CD4-positive, CD25-positive, alpha-beta regulatory T cell (primary cell): ENCODE measurements at places on chromosomes 2 and 18.

- DNase-seq = no peak
Measured at GRCh38 chr2:149463328-149464002, 124.1 kb downstream of the MMADHC start.

GRCh38 chr2:62409442-62409841, 96.6 kb downstream of the TMEM17 start:
- DNase-seq = no peak

GRCh38 chr2:178441426-178441825, 9.5 kb downstream of the PRKRA start:
- DNase-seq = no peak

- DNase-seq = no peak
Measured at GRCh38 chr2:224038830-224039079, 331 bp downstream of the SERPINE2 start.

GRCh38 chr2:14615760-14616159, 16.8 kb upstream of the LRATD1 start:
- no peak for DNase-seq

- no peak for DNase-seq
Measured at GRCh38 chr2:177044671-177045070, 167.9 kb upstream of the HNRNPA3 start.

GRCh38 chr2:136530146-136530545, 235.2 kb upstream of the THSD7B start:
- no peak for DNase-seq

DNA sequence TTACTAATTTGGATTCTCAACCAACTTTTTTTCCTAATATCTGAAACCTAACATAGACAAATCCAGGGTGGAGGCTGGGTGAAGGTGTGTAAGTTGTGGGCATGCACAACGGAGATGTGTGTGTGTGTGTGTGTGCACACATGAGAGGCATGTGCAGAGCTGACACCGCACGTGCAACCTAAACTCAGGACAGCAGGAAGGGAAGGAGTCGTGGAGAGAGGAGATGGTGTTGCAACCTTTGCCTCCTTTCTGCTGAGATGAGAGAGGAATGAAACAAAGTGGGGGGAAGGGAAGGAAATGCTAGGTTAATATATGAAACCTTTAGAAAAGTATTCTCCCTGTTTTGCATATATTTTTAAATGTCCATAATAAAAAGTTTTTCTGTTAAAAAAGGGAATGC, 64.7 kb downstream of the KCTD1 start:
- DNase-seq = no peak

DNA sequence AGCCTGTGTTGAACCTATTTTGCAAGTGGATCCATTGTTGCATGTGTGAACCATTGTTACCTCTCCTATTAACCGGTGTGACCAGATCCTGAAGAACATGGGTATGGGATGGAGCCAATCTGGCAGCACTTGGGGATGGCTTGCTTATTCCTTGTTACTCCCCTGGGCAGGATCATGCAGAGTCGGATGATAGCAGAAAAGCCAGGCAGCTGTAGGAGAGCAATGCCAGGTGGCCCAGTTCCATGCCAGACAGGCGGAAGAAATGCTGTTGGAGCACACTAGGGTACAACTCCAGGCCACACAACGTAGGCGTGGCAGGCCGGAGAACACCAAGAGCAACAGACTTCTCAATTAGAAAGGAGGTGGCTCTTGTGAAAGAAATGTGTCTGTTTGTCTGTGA, 16.3 kb upstream of the MYO1B start:
- DNase-seq = no peak

DNA sequence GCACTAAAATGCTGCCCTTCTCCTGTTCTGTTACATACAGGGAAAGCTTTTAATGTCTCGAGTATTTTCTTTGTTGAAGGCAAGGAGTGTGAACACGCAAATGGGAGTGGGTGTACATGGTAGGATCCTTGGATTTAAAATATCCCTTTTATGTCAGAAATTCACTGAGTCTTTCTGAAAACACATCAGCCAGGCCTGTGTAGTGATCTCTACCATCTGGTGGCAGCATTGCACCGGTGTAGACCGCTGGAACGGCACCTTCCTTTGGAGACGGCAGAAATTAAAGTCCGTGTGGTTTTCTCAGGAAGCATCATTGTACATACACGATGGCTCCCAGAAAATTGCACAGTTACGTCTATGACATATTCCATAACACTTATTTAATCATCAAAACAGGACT, 515.8 kb downstream of the GALR1 start:
- no peak for DNase-seq

DNA sequence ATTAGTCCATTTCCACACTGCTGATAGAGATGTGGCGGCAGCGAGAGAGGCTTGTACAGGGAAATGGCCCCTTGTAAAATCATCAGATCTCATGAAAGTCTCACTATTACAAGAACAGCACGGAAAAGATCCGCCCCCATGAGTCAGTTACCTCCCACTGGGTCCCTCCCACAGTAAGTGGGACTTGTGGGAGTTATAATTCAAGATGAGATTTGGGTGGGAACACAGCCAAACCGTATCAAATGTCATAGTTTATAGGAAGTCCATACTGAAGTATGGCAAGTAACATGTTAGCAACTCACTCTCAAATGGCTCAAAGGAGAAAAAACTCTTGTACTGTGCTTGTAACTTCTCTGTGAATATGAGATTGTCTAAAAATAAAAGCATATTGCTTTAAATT, 56.1 kb downstream of the FARP2 start:
- DNase-seq = no peak

- no peak for DNase-seq
Measured at GRCh38 chr2:109379507-109379906, 234.3 kb downstream of the SEPTIN10 start.

GRCh38 chr2:99188357-99188756, 7.4 kb downstream of the MRPL30 start:
- no peak for DNase-seq

- DNase-seq = no peak
Measured at GRCh38 chr2:207482630-207483029, 47.1 kb upstream of the CREB1 start.

DNA sequence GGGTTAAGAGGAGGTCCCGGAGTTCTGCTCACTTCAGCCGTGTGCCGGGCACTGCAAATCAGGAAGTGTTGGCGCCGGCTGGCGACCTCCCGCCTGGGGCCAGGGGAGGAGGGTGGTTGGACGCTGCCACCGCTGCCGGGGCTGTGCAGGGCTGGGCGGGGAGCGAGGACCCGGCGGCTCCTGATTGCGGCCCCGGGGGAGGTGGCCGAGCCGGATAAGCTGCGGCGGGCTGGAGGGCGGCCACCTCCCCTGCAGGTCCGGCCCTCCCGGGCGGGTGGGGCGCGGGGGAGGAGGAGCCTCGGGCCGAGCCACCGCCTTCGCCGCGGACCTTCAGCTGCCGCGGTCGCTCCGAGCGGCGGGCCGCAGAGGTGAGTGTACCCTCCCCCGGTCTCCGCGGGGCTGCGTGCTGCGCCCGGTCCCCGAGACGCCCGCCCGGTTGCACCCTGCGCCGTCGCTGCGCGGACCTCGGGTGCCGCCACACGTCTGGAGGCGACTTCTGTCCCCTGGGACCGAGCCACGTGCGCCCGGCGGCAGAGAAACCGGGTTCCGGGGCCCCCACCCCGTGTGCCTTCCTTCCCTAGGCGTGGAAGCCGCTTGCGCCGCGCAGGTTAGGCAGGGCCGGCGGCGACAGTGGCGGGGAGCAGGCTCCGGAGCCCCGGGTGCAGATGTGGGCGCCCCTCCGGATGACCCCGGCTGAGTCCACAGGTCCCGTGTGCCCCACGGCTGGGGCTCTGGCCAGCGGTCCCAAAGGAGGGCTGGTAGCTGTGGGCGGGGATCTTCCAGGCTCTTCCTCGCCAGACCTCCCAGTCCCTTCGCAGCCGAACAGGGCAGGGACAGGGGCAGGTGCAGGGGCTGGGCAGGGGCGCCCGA, at the start of gene STEAP3:
Gene STEAP3 (plus strand): TSS at position 314 of the 870 bp plus-strand sequence. CDS start 7,179 bp downstream, outside the sequence.
- DNase-seq = no peak

DNA sequence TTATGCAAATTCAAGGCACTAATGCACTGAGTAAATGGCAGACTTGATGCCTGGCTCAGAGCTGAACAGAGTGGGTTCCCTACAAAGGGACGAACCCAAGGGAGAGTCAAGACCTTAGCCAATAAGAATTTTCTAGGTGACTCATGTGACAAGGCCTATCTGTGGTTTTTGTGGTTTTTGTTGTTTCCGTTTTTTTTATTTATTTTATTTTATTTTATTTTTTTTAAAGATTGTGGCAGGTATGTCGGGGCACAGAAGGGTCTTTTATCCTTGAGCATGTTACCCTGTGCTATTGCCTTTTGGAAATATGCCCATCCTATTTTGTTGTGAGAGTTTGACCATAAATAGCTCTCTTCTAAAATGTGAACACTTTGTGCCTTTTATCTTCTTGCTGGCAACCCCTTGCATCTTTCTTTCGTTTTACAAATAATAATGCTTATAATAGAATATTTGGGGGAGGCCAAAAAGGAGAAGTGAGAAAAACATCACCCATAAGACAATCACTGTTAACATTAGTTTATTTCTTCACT, 113.4 kb upstream of the AQP4 start:
- no peak for DNase-seq

- DNase-seq = no peak
Measured at GRCh38 chr18:22314001-22314400, 103.7 kb downstream of the CTAGE1 start.

DNA sequence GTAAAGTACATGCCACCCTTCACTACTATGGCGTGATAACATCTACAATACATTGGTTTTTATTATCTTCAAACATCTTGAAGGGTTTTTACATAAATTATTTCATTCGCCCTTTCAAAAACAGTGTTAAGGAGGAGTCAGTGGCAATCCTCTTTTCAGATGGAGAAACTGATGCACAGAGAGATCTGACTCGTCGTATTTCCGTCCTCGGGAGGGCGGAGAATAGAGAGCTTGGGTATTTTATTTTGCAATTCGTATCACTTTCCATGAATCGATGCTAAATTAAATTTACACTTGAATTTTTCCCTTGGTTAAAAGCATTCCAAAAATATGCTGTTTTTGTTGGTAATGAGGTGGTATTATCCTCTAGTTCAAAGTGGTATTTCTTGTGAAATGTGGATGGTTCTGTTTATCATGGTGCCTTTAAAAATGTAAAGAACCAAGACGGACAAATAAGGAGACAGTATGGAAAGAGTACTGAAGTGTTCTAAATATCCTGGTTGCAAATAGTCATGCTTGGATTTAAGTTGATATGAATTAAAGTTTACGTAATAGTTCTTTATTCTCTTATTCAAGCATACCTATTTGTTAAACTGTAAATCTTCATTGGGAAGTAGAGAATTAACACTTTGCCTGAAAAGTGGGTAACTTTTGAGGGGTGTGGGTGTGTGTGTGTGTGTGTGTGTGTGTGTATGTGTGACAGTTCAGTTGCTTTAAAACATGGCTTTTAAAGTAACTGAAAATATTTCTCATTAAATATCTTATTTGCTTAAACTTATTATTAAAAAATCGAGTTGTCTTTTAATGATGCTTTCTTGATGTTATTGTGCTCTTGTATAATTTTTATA, 5.6 kb downstream of the PHLPP1 start:
- DNase-seq = no peak

- no peak for DNase-seq
Measured at GRCh38 chr2:205644018-205644417, 38.3 kb upstream of the NRP2 start.

GRCh38 chr2:58479535-58480140, 238.5 kb upstream of the FANCL start:
- no peak for DNase-seq

- DNase-seq = no peak
Measured at GRCh38 chr18:51562866-51563265, 365.4 kb upstream of the MEX3C start.

DNA sequence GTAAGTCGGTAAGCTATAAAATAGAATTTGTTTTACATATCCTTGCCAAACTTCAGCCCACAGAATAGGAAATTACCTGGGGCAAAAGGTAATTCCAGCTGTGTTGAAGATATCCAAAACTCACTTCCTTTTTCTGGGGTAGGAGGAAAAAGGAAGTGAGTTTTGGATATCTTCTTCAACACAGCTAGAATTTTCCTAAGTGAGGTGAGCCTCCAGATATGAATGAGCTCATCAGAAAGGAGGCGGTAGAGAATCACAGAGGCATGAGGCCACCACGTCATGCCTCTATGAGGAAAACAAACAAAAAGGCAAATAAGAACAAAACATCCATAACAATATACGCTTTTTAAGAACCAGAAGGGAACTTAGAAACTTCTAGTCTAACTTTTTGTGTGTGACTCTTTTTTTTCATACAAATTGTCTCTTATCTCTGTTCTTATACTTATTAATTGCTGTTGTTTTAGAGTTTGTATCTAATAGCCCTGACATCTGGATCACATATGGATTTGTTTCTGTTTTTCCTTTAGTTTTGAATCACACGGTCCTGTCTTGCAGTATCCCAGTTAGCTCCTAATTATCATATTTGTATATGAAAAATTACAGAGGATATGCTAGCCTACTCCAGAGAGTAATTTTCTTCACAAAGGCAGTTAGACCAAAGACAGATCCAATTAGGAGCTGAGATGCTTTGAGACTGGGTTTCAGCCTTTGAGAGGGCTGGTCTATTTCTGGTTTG, 104.5 kb downstream of the RBM43 start:
- no peak for DNase-seq

DNA sequence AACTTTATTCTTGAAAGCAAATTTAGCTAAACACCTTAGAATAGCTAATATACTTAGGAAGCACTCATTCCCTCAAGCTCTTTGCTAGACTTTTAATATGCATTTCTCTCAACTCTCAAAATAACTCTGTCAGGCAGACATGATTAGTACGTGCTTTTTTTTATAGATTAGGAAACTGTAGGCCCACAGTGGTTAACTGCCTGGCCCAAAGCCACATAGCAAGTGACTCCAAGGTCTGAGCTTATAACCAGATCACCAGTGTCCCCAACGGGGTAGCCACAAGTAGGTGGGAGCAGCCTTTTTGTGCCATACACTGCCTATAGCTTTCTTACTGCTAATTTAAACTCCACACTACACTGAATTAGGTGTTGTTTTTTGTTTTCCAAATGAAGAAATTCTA, 576.8 kb downstream of the METTL4 start:
- DNase-seq = no peak

GRCh38 chr2:96514521-96514920, 9.4 kb upstream of the NEURL3 start:
- DNase-seq = no peak

- no peak for DNase-seq
Measured at GRCh38 chr2:97739893-97740245, 26.5 kb downstream of the ZAP70 start.

DNA sequence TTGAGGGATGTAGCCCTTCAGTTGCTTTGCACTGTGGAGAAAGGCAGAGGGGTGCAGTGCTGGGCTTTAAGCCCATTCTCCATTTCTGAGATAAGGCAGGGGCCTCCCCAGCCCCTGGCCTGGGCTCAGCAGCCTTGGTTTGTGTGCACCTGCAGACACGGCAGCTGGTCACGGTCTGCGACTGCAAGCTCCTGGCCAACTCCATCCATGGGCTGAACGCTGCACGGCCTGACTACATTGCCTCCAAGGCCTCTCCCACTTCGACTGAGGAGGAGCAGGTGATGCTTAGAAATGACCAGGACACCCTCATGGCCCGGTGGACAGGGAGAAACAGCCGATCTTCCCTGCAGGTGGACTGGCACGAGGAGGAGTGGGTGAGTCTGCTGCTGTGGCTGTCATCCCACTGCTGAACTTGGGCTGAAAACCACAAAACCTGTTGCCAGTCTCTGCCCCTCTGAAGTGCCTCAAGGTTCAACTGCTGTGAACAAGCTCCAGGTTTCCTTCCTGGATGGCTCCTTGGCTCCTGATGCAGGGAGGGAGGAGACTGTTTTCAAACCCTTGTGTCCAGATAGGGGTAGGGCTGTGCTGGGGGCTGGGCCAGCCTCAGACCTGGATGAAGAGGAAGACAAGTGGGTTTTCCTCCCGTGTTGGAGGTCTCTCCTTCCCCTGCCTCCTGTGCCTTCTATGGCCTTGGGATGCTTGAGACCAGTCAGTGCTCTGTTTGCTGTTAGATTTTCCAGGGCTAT, 54.0 kb downstream of the COA5 start:
- DNase-seq = no peak
